ENCODE measurements at places on chromosomes 2 and 18.

DNA sequence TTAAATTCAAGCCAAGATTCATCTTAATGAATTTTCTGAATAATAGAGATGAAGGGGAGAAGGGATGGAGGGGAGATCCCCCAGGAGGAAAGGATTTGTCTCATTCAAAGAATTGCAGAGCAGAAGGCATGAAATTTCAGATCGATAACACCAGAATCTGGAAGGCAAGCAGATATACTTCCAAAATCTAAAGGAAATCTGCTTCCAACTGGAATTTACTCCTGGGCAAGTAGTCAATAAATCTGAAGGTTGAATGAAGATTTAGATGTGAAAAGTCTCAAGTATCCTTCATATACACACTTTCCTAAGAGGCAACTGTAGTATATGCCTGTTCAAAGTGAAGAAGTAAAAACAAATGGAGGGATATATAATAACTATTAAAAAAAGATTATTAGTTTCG, 1190.8 kb upstream of the CELF4 start:
- no peak for DNase-seq

DNA sequence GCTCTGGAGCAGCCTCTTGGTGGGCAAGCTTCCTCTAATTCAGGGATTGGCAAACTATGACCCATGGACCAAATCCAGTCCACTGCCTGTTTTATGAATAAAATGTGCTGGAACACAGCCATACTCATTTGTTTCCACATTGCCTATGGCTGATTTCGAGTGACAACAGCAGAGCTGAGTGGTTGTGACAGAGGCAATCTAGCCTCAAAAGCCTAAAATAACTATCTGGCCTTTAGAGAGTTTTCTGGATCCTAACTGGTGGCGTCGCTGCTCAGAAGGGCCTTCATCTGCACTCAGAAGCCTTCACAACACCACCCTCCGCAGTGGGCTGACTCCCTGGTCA, 147.1 kb downstream of the CCBE1 start:
- no peak for DNase-seq

GRCh38 chr2:126665483-126665882, 9.5 kb downstream of the GYPC start:
- no peak for DNase-seq

GRCh38 chr2:130336877-130337734, 5.6 kb upstream of the IMP4 start:
- no peak for DNase-seq

DNA sequence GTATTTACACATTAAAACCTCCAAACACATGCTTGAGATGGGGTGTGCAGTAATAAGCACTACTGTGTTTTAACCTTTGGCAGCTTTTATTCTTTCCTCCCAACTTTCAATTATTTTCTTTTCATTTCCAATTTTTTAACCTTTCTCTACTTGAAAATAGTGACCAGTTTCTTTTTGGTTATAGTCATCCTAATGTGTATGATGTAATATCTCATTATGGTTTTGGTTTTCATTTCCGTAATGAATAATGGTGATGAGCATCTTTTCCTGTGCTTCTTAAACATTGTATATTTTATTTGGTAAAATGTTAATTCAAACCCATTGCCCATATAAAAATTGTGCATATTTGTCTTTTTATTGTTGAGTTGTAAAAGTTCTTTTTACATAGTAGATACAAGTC, 103.5 kb downstream of the BMPR2 start:
- no peak for DNase-seq

- DNase-seq: no peak
Measured at GRCh38 chr2:212213191-212213590, 325.4 kb downstream of the ERBB4 start.

DNA sequence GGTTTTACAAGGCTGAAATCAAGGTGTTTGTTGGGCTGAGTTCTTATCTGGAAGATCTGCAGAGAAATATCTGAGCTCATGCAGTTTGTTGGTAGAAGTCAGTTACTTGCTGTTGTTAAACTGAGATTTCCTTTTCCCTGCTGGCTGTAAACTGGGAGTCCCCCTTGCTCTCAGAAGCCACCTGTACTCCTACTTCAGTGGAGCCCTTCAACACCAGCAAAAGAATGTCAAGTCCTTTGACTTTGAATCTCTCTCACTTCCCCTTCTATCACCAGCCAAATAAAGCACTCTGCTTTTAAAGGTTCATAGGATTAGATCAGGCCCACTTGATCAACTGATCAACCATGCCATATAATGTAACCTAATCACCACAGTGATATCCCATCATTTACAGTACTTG, 252.2 kb upstream of the CDH7 start:
- no peak for DNase-seq

- DNase-seq: no peak
Measured at GRCh38 chr2:135840601-135841000, 3.6 kb upstream of the LCT start.

DNA sequence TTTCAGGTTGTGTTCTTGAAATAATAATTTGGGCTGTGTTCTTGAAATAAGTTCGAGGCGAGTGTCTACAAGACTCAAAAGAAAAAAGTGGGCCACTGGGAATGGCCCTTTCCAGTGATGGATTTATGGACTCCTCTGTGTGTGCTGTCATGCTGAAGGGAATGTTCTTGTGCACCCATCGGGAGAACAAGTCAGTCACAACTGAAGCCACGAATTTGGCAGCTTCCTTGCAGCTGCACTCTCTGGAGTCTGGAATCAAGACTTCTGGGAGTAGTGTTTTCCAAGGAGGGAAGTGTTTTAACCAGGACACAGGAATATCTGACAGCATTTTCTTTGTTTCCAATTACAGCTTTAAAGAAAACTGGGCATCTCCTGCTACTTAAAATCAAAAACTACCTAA, 620 bp downstream of the SLC14A1 start:
- DNase-seq: no peak

DNA sequence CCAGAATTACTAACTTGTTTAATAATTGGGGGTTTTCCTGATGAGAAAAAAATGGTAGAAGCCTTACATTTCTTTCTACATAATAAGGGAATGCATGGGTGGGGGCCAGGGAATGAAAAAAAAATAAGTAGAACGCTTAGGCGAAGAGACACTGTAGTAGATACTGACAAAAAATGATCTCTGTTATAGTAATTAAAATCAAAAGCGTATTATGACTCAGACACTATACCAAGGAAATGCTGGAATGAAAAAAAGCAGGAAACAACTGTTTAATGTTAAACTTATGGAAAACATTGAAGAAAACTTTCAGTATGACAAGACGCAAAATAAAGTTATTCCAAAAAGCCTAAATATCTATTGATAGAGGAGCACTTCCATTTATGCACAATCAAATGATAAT, 42.9 kb downstream of the PRPF40A start:
- no peak for DNase-seq

DNA sequence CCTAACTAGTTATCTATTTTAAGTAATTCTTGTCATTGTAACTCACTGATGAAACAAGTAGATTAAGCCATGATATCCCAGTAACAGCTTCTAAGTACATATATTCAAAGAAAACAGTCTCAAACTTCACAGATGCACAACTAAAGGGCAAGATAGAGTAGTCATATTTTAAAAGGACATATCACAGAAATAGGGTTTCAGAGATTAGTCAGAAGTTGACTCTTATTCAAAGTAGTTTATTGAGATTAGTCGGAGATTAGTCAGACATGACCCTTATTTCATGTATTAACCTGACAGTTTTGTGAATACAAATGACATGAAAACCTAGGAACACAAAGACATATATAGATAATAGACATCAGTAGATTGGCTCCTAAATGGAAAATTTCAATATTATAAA, 15.9 kb upstream of the CHAC2 start:
- DNase-seq: no peak

DNA sequence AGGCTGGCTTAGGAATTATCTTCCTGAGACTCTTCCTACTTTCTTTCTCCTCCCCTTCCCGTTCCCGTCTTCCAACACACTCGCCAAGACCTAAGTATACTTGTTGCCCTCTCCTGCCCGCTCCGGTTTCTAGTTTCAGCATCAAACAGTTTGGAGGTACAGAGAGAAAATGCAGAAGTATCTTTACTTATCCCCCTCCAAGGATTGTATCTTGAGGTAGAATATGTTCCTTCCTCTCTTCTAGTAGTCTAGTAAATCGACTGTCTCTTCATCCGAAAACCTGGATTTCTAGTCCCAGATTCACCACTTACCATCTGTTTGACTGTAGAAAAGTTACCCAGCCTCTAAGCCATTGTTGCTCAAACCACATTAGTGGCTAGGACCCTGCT, 755 bp downstream of the EIF4E2 start:
- DNase-seq: no peak

DNA sequence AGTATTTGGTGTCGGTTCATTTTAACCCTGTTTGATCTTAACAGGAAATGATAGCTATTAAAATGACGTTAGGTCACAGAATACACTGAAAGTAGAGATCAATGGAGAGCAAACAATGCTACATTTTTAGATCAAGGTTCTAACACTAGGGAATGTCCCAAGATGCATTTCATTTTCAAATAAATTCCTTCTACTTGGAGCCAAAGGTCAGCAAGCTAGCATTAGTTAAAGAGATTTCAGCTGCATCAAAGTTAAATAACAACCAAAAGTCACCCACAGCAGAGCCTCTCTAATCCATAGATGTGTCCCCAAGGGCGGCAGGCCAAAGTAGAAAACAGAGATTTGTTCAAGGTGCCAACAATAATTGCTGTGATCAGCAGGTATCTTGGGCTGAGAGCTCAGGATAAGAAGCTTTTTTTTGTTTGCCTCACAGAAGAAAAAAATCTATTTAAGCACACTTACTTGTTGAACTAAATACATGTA, 1233.6 kb upstream of the TMEFF2 start:
- DNase-seq: no peak

- no peak for DNase-seq
Measured at GRCh38 chr2:234219046-234219310, 168.5 kb downstream of the SPP2 start.

GRCh38 chr18:23504720-23505119, 1.4 kb downstream of the RMC1 start:
- no peak for DNase-seq

- DNase-seq: no peak
Measured at GRCh38 chr18:13361431-13361830, 142.9 kb downstream of the LDLRAD4 start.

GRCh38 chr18:5998907-5999306, 103.6 kb upstream of the TMEM200C start:
- DNase-seq: no peak

DNA sequence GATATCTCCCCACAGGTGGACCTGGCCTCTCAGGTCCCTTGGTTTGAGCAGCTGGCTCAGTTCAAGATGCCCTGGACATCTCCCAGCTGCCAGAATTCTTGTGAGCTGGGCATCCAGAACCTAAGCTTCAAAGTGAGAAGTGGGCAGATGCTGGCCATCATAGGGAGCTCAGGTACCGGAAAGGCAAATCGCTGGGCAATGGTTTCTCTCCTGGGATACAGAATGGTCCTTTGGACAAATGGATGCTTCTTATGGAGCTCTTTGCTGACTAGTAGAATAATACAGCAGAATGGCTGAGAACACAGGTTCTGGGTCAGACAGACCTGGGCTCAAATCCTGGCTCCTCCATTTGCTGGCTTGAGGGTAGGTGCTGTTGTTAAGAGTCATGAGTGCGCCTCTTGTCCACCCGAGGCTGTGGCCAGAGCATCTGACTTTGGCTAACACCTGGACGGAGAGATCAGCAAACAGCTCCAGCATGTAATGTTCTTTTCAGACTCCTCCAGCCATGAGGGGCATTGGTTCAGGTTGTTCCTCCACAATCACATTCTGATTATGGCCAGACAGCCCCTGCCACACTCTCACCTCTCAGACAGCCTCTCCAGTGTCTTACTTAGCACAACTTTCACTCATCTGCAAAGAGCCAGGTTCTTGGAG, 7.5 kb downstream of the ABCG8 start:
- DNase-seq: no peak

- DNase-seq: no peak
Measured at GRCh38 chr2:222270396-222270795, 28.4 kb downstream of the PAX3 start.

GRCh38 chr18:25454270-25454659, 102.3 kb upstream of the ZNF521 start:
- DNase-seq: no peak

- no peak for DNase-seq
Measured at GRCh38 chr2:181984060-181984459, 1.6 kb upstream of the PPP1R1C start.

DNA sequence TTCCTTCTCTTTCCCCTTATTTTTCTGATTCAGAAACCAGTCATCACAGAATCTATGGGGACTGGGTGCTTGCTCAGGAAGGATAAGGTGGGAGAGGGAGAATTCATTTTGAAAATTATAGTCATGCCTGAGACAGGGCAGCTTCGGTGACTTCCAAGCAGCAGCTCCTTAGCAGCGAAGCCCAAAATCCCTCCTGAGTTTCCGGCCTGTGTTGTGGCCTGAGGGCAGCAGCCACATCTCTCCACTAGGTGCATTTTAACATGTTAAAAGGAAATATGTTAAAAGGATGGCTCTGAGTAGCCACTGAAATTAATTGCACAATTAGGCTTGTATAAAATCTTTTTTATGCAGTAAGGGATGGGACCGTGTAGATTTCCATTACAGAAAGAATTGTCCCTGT, 207.0 kb upstream of the RAB12 start:
- DNase-seq: no peak

DNA sequence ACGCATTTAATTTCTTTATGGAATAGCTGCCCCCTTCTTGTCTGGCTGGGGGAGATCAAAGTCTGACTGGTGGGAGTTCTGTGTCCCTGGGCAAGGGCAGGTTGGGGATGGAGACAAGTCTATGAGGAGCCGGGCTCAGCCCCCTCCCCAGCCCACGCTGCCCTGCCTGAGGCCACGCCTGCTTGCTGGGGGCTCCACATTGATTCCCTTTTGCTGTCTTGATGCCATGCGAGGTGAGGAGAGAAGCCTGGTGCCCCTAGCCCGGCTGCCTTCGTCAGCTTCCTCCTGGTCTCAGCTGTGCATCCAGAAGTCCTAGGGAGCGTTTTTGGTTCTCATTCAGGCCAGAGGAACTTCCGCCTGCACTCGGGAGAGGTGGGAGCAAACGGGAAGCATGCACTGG, 247.9 kb downstream of the NDUFA10 start:
- DNase-seq: no peak

- DNase-seq: no peak
Measured at GRCh38 chr18:27983780-27984179, 193.2 kb downstream of the CDH2 start.

DNA sequence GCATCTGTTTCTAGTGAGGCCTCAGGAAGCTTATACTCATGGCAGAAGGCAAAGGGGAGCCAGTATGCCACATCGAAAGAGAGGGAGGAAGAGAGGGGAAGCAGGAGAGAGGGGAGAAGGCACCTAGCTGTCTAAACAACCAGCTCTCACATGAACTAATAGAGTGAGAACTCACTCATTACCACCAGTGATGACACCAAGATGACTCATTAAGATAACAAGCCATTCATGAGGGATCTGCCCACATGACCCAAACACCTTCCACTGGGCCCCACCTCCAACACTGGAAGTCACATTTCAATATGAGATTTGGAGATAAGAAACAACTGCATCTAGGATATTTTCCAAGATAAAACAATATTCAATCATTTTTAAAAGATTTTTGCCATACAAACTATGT, 753.9 kb upstream of the ZEB2 start:
- no peak for DNase-seq
